NCI-H82 (cell line): ENCODE measurements at places on chromosomes 12 and 14.

GRCh38 chr12:124026755-124027745 lies 54.0 kb downstream of the ZNF664 start:
- DNase-seq: no peak

- DNase-seq: no peak
Observed at GRCh38 chr14:75493592-75494087, 28.6 kb upstream of the BATF start.

DNA sequence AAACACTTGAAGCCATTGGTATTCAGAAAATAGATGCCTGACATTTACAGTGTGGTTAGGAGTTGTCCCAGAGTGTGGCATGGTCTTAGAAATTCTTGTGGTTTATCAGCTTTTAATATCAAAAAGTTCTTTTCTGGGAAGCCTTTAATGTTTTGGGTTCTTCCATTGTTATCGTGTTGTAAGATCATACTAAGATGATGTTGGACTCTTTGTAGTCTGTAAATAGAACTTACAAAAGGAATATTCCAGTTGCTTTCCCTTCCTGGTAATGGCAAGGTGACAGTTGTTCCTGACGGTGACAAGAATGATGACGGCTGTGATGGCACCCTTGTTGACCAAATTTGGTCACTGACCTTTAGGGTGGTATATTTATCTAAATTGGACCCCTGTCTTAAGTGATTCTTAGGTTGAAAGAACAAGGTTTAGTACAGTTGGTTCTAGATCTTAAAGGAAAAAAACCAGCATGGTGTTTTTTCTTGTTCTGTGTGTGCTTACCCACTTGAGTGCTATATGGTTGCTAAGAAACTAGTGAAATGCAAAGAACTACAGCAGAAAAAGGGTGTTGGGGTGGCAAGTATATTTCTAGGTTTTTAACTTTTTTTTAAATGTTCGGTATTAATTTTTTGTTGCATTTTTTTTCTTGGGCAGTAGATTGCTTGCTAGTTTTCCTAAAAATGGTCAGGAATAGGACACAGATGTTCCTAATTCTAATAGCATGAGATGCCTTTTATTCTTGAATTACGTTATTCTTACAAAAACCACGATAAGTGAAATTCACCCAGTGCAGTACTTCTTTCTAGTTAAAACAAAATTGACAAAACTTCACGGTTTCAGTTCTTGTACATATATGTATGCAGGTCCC lies 2.1 kb downstream of the ATP2A2 start:
- DNase-seq: no peak

GRCh38 chr12:126038434-126038833 lies 973.2 kb downstream of the AACS start:
- no peak for DNase-seq

- DNase-seq: peak; percentile 86
Observed at GRCh38 chr12:52865090-52865944, 16.5 kb upstream of the KRT78 start.

DNA sequence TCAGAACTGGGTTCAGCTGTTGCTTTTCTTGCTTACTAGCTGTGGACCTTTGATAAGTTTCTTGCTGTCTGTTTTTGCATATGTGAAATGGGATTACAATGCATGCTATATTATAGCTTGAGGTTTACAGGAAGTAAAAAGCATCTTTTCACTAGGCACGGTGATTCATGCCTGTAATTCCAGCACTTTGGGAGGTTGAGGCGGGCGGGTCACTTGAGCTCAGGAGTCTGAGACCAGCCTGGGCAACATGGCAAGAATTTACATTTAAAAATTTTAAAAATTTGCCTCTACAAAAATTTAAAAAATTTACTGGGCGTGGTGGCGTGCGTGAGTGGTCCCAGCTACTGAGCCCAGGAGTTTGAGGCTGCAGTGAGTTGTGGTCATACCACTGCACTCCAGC lies 42.0 kb downstream of the CALM1 start:
- no peak for DNase-seq

DNA sequence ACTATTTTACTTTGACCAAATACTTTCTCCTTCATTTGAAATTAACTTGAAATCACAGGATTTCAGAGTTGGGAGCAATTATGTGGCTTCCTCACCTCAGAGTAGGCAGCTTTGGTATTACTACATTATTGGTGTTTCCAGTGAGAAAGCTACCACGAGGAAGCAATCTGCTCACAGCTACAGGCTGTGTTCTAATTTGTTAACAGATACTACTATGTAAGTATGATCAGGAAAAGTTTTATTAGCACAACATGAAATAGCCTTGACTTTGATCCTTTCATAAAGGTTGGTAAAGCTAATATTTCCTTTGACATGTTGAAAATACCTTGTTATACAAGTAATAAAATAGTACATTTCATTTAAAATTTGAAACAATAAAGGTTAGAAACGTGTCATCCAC lies 30.6 kb downstream of the TAOK3 start:
- DNase-seq: no peak

GRCh38 chr14:102666635-102667034 lies 74.2 kb downstream of the RCOR1 start:
- DNase-seq: no peak

GRCh38 chr12:114473018-114473417 lies 67.1 kb upstream of the TBX5 start:
- DNase-seq: no peak

DNA sequence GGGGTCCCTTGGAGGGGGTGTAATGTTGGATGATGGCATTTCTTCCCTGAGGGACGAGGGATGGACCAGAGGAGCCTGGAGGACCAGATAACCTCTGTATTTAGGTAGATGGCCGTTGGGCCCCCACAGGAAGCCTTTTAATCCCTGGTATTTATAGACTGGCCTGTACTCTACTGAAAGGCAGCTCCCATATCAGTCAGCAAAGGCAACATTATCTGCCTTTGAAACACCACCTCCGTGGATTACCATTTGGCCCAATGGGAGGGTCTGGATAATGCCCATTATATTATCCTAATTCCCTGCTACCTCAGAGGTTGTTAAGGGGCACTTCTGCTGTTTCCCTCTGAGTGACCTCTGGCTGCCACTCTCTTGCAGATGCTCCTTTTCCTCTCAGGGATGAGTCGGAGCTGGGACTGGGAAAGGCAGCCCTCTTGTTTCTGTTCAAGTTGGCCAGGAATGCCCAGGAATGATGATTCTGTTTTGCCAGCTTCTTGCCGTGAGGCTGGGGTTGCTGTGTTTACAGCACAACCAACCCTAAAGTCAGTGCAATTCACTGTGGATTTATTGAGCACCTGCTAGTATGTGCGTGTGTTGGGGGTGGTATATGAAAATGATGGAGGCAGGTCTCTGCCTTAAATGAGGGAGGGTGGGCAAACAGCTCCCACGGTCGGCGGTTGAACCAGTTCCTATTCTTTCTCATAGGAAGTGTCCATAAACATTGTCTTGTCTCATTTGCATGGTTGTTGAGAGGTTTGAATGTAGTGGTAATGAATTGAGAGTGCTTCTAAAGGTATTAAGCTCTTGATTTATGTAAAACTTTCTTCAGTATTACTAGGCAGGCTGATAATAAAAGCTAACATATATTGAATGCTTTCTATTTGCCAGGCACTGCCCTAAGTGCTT lies 18.1 kb downstream of the SUSD6 start:
- DNase-seq: peak; percentile 78

- no peak for DNase-seq
Observed at GRCh38 chr12:124809878-124810277, 53.8 kb downstream of the SCARB1 start.

DNA sequence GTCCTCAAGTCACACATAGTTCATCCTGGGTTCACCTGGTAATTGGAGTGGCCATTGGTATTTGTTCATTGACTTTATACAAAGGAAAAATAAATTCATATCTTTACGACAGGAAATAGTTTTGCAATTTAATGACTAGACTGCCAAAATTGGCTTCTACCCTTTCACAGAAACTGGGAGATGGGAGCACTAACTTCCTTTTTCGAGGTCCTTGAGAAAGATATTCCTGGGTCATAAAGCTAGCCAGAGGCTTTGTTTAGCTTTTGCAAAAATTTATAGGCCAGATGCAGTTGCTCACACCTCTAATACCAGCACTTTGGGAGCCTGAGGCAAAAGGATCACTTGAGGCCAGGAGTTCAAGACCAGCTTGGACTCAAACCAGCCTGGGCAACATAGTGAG lies 10.2 kb upstream of the OR11G2 start:
- DNase-seq: no peak

- DNase-seq: no peak
Observed at GRCh38 chr12:59844750-59845149, 248.9 kb downstream of the SLC16A7 start.

DNA sequence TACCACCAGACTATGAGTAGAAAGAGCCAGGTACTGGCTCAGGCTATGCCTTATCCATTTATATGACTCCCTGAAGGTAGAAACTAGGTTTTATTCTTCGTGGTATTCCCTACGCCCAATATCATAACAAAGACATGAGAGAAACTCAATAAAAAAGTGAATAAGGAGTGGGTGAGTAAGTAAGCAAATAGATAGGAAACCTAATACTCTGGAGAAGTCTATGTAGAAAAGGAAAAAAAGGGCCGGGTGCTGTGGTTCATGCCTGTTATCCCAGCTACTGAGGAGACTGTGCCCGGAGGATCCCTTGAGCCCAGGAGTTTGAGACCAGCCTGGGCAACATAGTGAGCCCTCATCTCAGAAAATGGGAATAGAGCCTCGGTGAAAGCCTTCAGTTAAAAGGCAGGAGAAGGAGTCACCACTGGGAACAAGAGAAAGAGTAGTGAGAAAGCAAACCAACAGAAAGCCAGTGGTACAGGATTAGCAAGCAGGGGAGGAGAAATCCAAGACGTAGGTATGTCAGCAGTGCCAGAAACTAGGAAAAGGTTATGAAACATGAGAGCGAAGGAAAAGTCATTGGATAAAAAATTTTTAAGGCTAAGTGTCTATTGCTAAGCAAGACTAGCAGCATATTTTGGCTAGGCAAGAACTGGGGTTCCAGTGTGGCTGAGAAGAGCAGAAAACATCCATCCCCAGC lies 6.0 kb upstream of the OR6J1 start:
- DNase-seq: no peak

DNA sequence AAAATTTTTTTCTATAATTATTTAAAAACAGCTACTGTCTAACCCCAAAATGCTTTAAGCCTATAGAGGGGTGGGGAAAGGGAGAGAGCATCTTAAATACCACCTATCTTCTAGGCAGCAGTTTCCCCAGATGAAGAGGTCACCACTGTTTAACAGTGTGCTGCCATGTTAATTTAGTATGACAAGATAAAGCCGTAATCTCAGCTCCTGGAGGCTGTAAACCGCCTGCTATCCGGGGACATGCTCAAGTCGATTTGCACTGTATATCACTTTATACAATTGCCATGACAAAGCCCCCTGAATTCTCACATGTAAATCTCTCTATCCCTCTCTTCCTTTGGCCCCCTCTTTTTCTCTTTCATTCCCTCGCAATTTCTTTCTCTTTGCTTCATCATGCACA lies 68.5 kb downstream of the SOX5 start:
- DNase-seq: peak; percentile 88

DNA sequence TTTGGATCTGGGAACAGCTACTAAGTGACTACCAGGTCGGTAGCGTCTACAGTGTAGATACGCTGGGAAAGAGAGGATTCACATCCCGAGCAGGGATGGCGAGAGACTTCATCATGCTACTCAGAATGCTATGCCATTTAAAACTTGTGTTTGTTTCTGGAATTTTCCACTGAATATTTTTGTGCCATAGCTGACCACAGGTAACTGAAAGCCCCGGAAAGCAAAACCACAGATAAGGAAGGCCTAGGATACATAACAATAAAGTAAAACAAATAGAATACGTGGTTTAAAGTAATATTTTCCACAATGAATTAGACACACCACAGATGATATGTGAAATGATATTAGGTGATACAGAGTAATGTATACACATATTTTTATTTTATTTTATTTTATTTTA lies 7.9 kb upstream of the HCAR1 start:
- DNase-seq: no peak

DNA sequence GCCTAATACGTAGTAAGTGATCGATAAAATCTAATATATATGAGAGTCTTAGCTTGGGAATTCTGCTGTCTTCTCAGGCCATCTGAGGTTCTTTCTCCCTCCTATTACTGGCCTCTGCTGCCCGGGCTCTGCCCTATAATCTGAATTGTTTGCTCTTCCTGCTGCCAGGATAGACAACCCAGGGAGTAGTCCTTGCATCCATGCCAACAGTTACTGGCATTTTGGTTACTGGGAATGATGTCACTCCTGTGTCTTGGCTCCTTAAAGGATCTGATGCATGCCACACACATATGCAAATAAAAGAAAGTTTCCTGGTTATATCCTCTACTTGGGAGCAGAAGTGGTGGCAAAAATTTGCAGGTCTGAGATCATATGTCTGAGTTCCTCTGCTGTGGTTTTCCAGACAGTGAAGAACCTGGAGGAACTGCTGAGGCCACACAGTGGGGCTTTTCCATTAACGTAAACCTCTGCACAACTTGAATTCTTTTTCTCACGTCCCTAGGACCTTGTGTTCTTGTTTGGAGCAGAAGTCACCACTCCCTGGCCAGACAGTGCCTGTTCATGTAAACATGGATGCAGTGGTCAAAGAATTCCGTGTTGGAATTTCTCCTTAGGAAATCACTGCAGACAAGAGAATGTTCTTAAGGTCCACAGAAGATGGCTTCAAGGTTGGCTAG lies 320.6 kb upstream of the TBX3 start:
- no peak for DNase-seq

DNA sequence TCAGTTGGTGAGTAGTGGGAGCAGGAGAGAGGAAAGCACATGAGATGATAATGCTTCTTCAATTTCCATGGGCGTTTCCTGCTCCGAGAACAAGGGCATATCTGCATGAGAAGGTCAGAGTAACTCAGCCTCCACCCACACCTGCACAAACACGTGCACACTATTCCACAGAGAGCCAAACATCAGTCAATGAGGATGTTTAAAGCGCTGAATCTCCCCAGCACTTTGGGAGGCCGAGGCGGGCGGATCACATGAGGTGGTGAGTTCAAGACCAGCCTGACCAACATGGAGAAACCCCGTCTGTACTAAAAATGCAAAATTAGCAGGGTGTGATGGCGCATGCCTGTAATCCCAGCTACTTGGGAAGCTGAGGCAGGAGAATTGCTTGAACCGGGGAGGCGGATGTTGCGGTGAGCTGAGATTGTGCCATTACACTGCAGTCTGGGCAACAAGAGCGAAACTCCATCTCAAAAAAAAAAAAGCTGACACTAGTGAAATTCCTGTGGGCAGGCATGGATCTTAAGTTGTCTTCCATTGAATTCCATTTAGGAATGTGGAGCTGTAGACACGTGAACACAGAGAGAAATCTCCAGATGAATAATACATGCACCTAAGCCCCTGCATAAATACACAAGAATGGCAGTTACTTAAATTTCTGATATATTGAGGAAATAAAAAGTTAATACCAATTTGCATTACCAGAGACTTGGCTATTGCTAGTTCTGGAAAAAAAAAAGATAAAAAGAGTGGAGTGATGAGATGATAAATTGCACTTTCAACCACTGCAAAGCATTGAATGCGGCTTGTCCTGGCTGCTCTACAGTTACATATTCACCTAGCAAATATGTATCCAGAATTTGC lies 1097.4 kb upstream of the TMEM132C start:
- DNase-seq: no peak

- no peak for DNase-seq
Observed at GRCh38 chr12:50590869-50591268, 86.1 kb downstream of the DIP2B start.

- DNase-seq: no peak
Observed at GRCh38 chr12:28331130-28331529, 140.9 kb downstream of the CCDC91 start.
